ENCODE measurements at places on chromosomes 3 and 15.
A peak's percentile ranks its signal among the peaks of the same experiment; 100 is the strongest.

DNA sequence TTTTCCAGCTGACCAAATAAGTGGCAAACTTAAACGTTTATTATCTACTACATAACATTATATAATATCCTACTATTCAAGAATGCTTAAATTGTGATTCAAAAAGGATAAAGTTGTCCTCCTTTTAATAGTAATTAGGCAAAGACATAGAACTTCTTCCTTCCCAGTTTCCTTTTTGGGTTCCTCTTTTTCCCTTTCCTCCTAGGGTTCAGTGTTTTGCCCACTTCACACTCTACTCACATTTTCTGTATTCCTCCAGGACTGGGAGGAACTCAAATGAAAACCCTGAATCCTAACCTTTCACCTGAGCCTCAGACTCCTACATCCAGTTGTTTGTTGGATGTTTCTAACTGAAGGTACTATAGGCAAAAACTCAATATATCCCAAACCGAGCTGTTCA is 132.5 kb downstream of the PEAK1 start:
- no peak for DNase-seq

- no peak for DNase-seq
These were observed 43.2 kb downstream of the EHHADH start for GRCh38 chr3:185210621-185211142.

- DNase-seq, result no peak
These were observed 82.8 kb downstream of the PLXNA1 start for GRCh38 chr3:127065561-127066290.

- no peak for DNase-seq
These were observed 365.8 kb upstream of the MCTP2 start for GRCh38 chr15:93865586-93865985.

DNA sequence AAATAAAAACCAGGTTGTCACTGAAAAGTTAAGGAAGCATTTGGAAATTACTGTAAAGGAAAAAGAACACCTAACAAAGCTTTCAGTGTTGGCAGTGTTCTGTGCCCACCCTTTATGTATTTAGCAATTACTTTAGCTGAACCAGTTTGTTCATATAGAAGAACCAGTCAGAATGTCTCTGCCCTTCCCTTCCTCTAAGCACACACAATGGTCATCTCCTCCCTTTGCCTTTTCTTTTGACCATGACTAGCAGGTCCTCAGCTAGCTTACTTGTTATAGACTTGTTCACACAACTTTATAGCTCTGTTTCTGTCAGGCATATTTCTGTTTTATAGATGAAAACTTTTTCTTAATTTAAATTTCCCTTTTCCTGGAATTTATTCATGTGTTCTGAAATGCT is 59.6 kb downstream of the AKAP13 start:
- DNase-seq, result no peak

- no peak for DNase-seq
These were observed 78.4 kb downstream of the CHL1 start for GRCh38 chr3:274927-275326.

DNA sequence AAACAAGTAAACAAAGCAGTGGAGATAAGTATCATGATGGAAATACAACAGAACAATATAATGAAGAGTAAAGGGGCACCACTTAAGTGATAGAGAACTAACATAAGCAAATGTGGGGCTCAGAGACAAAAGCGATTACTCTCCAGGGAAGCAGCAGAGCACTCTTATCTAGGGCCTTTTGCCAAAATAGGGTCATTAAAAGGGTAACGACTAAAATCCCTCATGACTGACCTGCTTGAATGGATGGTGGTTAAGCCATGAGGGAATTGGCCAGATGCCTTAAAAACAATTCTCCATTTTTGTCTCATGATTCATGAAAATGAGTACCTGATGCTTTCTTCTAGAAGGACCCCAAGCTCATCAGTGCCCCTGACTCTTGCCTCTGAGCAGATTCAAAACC is 3.2 kb upstream of the SLC7A14 start:
- DNase-seq, result peak; percentile 80

Data from NCI-H2029 (cell line).